ENCODE measurements at places on chromosomes 7 and 10.

DNA sequence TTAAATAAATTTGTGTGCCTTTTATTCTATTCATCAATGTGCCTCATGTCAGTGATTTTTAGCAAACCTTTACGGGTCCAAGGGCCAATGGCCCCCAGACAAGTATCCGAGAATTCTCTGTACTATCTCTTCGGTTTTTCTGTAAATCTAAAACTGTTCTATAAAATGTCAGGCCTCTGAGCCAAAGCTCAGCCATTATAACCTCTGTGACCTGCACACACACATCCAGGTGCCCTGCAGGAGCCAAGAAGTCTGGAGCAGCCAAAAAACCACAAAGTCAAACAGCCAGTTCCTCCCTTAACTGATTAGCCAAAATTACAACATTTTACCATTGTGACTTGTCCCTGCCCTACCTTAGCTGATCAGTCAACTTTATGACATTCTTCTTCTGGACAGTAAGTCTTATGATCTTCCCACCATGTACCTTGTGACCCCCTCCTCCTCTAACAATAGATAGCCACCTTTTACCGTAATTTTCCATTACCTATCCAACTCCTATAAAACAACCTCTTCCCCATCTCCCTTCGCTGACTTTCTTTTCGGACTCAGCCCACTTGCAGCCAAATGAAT, 363.8 kb downstream of the SEMA3D start:
- DNase-seq = no peak

DNA sequence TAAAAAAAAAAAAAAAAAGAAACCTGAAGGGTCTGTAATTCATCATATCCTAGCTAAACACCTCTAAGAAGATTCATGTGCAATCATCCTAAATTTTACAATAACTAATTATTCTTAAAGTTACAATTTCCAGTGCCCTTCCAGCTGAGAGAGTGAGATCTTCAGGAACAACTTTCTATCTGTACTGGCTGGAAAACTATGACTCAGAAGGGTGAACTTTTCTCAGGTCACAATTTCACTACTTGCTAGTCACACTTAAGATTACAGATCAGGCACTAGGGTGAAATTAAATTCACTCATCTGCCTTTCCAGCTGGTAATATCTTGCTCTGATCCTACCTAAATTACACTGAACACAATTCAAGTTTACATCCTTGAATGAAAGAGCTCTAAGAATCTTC, 158.8 kb downstream of the ANK3 start:
- no peak for DNase-seq

DNA sequence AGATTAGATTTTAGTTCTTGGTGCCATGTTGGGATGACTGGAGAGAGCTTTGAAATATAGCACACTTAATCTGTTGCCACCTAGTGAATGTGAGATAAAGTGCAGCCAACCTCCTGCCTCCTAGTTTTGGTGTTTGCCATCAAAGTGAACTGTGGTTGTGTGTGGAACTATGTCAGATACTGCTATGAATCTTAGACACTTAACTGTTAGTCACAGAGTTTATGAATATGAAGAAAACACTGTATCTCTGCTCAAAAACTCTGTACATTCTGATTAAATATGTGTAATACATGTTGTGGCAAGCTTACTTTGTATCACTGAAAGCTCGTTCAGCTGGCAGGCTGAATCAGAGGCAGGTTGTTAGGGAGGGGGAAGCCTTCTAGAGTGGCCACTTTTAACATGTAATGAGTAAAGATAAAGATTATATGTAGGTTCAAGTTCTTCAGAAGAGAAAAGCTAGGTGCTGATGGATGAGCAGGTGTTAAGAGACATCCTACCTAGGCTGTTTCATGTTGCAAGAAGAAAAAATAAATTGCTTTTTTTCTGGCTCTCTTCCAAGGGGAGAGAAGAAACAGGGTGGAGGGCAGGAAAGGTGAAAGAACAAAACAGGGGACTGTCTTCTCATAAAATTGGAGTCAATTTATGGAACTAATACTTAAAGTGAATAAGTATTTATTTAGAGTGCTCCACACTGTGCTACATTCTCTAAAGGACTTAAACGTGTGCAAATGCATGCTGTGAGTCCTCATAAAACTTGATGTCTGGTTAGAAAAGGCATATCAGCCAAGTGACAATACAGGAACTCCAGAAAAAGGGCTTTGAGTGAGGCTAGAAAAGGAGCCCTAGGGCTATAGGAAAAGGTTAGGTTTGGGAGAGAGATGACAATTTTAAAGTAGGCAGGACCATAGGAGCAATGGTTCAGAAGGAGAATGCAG, 14.1 kb upstream of the LAMB1 start:
- DNase-seq = no peak

DNA sequence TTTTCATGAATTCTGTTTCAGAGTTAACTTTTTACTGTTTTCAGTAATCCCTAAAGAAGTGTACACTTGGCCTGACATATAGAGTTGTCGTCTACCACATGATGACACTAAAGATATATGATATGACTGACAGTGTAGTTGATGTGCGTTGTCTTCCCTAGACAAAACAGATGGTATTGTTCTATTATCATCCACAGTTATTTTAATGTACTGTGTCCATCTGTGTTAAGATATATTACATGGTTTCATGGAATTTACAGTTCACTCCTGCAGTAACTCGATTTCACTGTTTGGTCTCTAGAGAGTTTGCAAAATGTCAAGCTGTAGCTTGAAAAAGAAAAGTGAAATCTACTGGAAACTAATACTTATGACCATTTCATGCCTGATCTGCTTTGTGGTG, 18.1 kb downstream of the FOXP2 start:
- DNase-seq = no peak

- peak; percentile 19 for DNase-seq
These were observed 609 bp downstream of the KLRG2 start for GRCh38 chr7:139482662-139483466.

- no peak for DNase-seq
These were observed 42.2 kb upstream of the LAMB1 start for GRCh38 chr7:108045154-108045553.

DNA sequence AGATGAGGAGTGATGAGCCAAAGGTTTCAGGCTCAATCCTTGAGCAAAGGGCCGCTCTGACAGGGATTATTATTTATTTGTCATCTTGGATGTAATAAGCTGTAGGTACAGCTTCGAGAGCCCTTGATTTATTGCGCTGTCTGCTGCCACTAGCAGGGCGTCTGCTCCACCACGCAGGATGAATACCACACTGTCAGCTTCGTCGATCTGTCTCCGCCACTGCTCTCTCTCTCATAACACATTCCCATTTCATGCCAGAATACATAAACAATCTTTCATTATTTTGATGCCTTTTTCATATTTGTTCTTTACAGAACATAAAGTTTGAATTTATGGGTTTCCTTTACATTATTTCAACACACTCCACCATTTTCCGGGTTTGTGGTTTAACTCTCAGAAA, 276.6 kb downstream of the LRMDA start:
- DNase-seq = no peak

DNA sequence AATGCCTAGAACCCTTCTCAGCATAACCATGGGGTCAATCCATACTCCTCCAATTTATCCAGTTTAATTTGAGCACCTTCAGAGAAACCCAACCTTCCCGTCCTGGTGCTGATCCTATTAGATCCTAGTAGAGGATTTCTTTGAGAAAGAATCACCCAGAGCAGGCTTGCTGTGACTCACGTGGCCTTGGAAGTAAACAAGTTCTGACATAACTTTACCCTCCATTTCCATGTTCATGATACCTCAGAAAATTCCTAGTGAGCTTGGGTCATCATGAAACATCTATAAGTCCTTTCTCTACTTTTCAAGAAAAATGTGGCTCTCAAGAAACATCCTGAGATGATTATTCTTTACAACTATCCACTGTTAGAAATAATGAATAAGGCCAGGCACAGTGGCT, 71.7 kb downstream of the PRLHR start:
- no peak for DNase-seq

GRCh38 chr7:43244232-43244631, 131.8 kb downstream of the HECW1 start:
- no peak for DNase-seq

DNA sequence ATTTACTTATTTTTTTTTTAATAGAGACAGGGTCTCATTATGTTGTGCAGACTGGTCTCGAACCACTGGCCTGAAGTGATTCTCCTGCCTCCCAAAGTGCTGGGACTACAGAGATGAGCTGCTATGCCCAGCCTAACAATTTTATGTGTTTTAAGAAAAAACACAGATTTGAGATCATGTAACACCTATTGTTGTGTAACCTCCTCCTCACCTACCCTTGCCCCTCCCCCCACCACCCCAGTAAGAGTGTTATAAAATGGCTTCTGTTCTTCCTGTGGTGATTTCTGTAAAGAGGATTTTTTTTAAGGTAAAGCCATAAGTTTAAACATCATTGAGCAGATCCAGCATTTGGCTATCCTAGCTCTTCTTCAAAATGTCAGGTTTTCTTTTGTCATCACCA, 7.6 kb downstream of the ARMC10 start:
- DNase-seq = no peak

- DNase-seq = no peak
These were observed 119.5 kb downstream of the GPR158 start for GRCh38 chr10:25294032-25294926.

- DNase-seq = no peak
These were observed 7.8 kb downstream of the SHH start for GRCh38 chr7:155804431-155804831.

GRCh38 chr10:5555021-5555510, 30.3 kb downstream of the CALML3 start:
- DNase-seq = no peak

GRCh38 chr7:120877701-120878100, 19.8 kb upstream of the TSPAN12 start:
- no peak for DNase-seq

GRCh38 chr10:52019077-52019555, 295.0 kb upstream of the DKK1 start:
- DNase-seq = no peak

- DNase-seq = no peak
These were observed 86.6 kb downstream of the CALN1 start for GRCh38 chr7:72325561-72325960.

GRCh38 chr7:5627745-5628547, 153.5 kb downstream of the RNF216 start:
- no peak for DNase-seq

- DNase-seq = no peak
These were observed 62.2 kb downstream of the POLL start for GRCh38 chr10:101525848-101526247.

GRCh38 chr10:11319990-11320602, 291.4 kb downstream of the USP6NL start:
- DNase-seq = no peak

GRCh38 chr7:26495569-26495968, 203.9 kb downstream of the SNX10 start:
- DNase-seq = no peak

DNA sequence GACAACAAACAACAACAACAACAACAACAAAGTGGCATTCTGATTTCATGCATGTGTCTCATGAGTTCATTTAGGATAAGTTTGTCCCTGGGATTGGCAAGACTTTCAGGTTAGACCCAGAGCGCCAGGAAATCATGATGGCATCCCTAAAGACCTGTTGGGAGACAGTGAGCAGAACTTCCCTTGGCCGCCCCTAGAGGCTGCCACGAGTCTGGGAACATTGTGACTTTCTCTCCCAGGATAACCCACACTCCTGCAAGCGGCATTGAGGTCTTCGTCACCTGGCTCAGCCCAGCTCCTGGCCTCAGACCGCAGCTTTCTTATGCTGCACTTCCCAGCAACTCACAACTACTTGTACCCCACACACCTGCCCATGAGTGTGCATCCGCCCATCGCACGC, 80.5 kb upstream of the RNF32 start:
- DNase-seq = no peak

- DNase-seq = no peak
These were observed 218.3 kb downstream of the DOCK4 start for GRCh38 chr7:111987886-111988285.

DNA sequence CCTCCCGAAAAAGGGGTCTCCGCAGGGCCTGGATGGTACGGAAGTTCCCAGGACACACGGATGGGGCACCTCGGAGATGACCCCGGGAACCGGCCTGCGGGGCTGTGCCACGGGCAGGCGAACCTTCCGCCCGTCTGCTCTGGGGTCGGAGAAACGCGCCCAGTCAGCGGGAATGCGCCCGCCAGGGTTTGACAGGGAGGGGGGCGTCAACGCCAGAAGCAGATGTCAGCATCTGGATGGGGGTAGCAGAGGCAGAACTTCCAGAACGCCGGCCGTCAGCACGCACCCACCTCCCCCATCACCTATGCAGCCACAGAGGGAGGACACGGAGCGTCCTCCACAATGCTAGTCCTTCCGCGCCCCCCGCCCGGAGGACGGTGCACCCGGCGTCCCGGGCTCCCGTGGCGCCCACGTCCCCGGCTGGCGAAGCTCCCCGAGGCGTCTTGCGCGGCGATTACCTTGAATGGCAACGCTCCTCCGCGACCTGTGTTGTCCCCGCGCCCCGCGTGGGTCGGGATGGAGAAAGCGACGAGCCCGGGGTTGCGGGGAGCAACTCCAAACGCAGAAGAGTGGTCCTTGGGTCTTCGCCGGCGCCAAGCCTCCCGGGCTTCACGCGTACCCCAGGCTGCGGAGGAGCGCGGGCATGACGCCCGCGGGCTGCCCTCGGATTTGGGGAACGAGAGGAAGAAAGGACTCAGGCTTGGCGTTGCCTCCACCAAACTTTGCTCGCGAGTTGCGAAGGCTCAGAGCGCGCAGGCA, 561 bp downstream of the FGFR2 start:
- DNase-seq = no peak

- DNase-seq = no peak
These were observed 228.5 kb upstream of the CACNA2D1 start for GRCh38 chr7:82672078-82672477.

DNA sequence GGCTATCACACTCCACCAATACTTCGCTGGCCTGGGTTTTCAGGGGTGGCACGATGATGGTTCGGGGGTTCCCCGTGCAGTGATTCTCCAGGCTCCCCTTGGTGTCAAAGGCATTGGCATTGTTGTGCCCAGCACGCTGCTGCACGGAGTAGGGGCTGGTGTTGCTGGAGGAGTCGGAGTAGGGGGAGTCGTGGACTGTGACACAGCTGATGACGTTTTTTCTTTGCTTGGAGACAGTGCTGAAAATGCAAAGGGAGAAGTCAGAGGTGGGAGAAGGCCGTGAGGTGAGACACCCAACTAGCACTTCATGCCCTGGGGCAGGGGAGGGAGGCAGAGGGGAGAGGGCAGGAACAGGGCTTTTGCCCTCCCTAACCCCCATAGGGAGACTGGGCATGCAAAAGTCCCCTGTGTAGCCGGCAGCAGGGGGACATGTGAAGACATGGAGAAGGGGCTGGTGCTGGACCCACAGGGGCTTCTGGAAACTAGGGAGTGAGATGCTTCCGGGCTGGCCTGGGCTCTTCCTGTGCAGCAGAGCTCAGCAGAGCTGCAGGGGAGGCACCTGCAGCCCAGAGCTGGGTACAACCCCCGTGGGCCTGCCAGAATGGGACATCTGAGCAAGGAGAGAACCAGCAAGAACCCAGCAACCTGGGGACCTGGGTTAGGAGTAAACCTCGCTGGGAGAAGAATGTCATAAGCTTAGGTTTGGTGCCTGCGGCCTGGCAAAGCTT, 60.5 kb downstream of the CLEC2L start:
- no peak for DNase-seq

GRCh38 chr7:129684777-129685176, 73.3 kb downstream of the NRF1 start:
- no peak for DNase-seq

All from stimulated activated CD4-positive, alpha-beta T cell treated with anti-CD3 and anti-CD28 coated beads, TNF-alpha, amount 100 ng/mL, for 4 hours (primary cell).